ENCODE measurements at places on chromosomes 13 and 19.

- no peak for DNase-seq
These were observed 64.3 kb downstream of the RASL11A start for GRCh38 chr13:27334774-27335435.

GRCh38 chr19:48190288-48190884 lies 19.9 kb downstream of the ZSWIM9 start:
- DNase-seq, result peak; percentile 65

GRCh38 chr13:77532983-77533382 lies 2.5 kb upstream of the SCEL start:
- DNase-seq, result no peak

DNA sequence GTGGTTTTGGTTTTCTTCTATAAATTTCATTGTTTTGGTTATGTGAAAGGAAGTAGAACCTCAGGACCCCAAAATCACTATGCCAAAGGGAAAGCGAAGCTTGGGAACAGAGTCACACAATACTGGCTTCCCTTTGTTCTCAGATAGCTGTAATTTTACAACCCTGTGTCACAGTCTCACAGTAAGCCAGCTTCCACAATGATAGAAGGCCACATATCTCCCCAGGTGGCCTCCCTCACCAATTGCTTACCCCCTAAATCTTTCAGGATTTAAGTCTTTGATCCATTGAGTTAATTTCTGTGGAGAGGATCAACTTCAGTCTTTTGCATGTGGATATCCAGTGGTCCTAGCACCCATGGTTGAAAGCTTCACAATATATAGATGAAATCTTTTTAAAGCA lies 58.7 kb downstream of the SLC15A1 start:
- DNase-seq, result no peak

- no peak for DNase-seq
These were observed 56.5 kb downstream of the GADD45B start for GRCh38 chr19:2532252-2533071.

Measured in T1000 (cell line).